ENCODE measurements at places on chromosomes 13 and 19.

GRCh38 chr19:7907122-7907521 lies 3.4 kb downstream of the MAP2K7 start:
- DNase-seq: no peak

DNA sequence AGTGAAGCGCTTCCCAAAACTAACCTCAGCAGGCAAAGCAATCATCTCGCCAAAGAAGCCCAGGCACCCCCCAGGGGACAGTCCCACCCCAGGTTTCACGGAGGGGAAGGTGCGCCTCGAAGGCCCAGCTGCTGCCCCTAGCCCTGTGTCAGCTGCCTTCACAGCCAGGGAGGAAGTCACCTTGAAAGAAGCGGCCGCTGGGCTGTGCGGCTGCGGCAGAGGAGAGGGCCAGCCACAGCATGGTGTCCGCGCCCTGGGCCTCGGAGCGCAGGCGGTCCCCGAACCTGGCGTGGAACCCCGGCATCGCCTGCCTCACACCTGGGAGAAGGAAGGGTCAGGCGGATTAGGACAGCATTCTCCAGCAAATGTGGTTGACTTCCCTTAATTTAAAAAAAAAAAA lies 35.0 kb downstream of the DHRS12 start:
- no peak for DNase-seq

- peak; percentile 59 for DNase-seq
Observed at GRCh38 chr19:46133101-46133627, 8.7 kb upstream of the IGFL3 start.

DNA sequence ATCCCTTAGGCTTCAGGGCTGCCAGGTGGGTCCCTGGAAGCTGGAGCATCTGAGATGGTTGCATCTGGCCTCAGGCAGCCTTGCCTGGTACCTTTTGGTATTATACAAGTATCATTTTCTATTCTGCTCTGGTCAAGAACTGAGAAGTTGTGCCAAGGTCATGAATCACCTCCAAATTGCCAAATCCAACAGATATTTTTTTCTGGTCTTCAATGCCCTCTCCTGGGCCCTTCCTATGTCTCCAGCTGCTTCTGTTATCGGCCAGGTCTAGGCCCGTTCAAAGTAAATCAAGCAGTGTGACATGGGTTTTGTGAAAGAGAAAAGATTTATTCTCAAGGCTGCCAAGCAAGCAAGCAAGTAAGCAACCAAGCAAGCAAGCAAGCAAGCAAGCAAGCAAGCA lies 271.1 kb upstream of the MAB21L1 start:
- no peak for DNase-seq

Measured in NCI-H526 (cell line).